ENCODE measurements at places on chromosomes 11 and 22. TPM values are rescaled to one million over a fixed set of nuclear protein-coding genes. Genes with fewer than 3 reads are reported as not detected.

LARGE2 gene
- 17.1 TPM for polyA plus RNA-seq

DNA sequence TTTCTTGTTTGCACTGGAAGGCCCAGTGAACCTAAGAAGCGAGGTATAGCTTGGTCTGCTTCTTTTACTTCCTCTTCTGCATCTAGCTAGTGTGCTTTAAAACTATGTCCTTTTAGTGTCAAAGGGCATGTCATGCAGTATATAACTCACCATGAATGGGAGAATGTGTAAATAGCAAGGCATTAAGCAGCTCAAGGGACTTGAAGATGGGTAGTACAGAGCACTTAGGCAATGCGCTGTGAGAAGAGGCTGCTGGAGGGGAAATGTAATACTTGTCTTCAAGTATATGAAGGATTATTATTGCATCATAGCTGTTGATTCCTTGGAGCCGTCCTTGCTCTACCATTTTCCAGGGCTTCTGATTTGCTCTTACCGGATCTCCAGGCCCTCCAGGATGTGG, 7.6 kb downstream of the MAML2 start:
- no peak for DNase-seq

LUZP2 gene
- 0.78 TPM for polyA plus RNA-seq

DNA sequence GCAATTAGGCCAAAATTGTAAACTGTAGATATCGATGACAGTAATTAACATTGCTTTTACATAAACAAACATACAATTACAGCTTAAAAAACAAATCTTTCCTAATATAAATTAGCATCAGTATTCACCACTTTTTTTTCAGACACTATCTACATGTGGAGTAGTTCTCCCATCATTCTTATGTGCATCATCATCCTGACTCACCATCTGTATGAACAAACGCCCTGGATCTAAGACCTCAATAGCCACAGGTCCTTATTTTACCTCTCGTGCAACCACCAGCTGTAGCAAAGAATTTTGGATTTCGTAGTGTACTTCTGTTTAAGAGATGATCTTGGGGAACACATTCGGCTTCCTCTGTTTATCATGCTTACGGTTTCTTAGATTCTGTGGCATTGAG, 551.9 kb upstream of the KIRREL3 start:
- DNase-seq = no peak

- DNase-seq = no peak
Observed at GRCh38 chr22:44429941-44430587, 68.0 kb downstream of the RTL6 start.

DNA sequence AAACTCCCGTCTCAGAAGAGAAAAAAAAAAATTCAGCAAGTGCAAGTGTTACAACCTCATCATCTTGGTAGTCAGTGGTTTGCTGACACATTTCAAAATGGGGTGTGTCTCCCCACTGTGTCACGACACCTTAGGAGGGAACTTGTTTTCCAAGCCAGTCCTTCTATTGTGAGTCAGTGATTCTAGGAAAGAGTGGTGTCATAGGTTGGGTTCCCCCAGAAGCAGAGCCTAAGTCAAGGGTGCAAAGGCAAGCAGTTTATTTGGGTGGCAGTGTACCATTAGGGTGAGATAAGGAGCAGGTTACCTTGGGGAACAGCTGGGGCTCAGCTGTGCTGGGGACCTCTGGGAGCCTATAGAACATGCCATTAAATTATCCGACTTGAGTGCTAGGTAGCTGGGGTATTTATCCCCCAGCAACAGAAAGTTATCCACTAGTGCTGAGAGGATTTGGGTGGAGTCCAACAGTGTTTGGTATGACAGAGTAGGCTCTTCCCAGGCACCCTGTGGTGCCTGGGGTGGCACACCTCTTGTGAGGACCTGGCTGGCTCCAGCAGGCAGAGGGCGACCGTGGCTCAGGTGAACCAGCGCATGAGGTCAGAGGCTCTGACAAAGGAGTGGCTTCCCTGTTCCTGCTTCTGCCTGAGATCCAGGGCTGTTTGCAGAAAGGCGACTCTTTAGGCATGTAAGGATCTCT, 41.7 kb downstream of the KIAA1671 start:
- DNase-seq = no peak

COPB1 gene
- polyA plus RNA-seq = 171 TPM

DNA sequence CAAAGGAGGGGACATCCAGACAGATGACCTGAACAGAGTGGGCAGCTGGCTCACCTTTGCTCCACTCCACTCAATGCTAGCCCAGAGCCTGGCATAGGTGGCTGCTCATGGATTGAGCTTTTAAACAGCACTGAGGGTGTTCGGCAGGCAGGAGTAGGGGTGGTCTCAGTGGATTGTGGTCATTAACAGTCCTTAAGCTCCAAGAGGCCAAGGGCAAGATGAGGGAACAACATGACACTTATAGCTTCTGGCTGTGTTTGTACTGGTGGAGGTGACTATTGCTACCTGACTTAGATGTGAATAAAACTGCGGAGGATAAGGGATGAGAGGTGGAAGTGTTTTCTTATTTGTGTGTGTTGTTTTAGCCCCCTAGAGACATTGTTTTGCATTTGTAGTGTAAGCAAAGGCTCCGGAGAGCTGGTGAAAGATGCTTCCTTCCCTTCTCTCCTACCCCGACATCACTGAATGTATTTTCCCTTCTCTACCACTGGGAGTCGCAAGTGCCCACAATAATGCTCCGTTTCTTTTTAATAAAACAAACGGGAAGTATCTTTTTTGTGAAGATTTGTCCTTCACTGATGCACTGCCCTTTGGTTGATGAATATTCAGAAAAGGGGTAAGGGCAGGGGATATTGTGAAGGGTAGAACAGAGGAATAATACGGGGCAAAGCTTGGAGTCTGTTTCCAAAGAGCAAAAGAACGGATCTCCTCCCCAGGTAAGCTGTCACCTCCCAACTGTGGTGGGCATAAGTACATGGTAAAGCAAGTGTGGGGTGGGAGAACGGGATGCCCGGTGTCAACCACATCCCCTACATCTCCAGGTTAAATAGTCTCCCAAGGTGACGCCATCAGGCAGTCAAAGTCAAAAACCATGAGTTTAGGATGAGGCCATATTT, 27.5 kb upstream of the MTNR1B start:
- DNase-seq = no peak

EHF gene
- 30.2 TPM for polyA plus RNA-seq

GRCh38 chr11:112694813-112695212, 266.4 kb upstream of the NCAM1 start:
- DNase-seq = no peak

DNA sequence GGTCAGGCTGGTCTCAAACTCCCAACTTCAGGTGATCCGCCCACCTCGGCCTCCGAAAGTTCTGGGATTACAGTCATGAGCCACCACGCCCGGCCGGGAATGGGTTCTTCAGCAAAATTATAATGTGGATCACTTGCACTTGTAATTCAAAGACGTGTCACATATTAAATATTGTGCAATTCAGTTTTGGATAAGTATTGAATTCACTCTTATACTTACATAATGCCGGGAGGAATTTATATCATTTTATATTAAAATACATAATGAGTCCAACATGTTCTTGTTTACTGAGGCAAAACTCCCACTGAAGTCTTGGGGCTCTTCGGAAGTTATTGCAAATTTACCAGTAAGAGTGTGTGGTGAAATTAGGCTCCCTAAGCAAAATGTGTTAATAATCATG, 635.2 kb upstream of the LUZP2 start:
- no peak for DNase-seq

DNA sequence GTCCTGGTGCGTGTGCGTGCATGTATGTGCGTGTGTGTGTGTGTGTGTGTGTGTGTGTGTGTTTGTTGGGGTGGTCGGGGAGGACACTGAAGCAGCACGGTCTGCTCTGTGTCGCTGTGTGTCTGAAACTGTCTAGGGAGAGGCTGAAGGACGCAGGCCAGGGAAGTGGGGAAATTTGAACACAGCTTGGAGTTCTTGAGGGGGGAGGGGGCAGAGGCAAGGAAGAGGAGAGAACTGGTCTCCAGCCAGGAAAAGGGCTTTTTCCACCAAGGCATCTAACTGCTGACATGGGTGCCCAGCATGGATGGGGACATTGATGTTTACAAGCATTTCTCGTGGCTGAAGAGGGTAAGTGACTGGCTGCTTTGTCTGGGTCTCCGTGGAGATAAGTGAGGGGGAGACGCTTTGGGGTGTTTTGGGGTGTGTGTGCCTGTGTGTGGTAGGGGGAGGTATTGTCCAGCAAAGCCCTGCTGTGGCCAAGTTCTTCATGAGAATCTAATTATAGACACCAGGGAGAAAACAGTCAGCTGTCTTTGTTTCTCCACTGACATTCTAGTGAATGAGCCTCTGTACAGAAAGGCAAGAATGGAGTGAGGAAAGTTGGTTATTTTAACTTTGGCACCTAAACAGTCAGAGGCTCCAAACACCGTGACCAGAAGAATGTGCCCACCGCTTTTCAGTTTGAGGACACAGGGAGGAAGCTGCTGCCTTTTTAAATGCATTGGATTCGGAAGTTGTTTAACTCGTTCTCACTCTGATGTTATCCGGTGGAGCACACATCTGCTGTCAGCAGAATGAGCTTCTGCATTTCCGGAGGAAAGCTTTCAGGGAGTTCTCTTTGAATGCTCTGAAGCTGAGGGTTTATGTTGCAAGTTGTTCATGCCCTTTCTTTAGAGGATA, 63.7 kb downstream of the PPFIBP2 start:
- no peak for DNase-seq

DNA sequence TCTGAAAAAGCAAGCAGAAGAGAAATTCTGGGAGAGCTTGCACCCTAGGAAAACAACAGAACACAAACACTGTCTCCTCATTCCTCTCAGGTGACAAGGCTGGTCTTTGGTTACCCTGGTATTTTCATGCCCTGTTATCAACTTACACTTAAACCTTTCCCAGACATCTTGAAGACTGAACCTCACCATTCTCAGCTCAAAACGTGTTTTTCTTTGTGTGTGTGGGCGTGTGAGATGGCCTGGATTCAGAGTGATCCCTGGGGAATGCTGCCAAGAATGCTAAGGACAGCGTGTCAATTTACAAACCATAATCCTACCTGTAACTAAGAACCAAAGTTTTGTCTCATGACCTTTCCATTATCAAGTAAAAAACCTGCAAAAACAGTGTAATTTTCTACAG, 33.3 kb downstream of the ELF5 start:
- no peak for DNase-seq

DNA sequence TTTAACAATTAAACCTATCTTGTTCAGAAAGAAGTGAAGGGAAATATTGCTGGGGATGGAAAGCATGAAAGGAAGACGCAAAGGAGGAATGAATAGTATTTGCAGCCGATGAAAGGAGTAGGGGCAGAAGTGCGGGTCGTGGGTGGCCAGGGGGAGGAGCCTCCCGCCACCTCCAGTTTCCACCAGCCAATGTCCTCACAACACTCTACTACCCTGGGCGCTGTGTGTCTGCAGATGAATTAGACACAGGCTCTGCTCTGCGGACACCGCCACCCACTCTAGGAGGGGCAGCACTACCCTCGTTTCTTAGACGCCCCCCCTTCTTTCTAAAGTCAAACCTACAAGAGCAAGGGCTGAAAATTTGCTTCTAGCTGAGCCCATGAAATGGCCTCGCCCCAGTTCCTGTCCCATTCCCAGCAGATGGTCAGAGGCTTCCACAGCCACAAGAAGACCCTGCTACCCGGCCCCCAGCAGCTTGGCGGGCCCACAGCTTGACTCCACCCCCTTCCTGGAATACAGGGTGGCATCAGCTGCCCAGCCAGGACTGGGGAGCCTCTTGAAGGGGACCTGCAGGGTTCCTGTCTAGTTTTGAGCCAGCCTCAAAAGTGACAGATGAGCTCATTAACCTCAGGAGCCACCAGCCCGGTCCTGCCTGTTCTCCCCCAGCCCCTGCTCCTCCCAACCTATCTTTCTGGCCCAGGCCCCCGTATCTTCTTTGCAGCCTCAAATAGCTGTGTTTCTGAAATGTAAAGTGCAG, 268.1 kb downstream of the BUD13 start:
- no peak for DNase-seq

GRCh38 chr11:88770475-88771079, 295.2 kb downstream of the GRM5 start:
- no peak for DNase-seq

- DNase-seq = no peak
Observed at GRCh38 chr11:40384991-40385390, 1074.5 kb downstream of the LRRC4C start.

DUSP8 gene
- 2.5 TPM for polyA plus RNA-seq

DNA sequence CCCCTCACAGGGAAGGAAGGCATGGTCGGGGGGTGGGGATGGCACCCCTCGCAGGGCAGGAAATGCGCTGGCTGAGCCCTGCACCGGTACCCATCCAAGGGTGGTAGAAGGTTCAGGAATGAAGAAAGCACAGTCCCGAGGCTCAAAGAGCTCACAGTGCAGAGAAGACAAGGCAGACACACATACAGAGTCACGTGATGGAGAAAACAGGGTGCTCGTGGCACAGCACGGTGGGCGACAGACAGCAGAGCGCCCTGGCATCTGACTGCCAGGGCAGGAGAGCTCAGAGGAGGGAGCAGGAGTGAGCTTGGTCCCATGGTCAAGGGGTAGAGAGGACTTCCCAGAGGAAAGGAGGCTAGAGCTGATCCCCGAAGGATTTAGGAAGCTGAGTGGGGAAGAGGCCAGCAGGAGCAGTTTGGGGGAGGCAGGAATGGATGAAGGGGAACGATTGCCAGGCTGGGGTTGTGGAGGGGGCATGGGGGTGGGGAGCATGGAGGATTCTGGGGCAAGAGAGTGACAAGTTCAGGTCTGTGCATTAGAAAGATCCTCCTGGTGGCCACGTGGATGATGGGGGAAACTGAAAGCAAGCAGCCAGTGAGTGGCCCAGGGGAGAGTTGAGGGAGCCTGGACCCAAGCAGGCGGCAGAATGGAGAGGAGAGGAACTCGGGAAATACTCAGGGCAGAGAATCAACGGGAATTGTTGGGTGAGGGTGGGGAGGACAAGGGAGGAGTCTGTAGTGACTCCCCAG, 43.9 kb downstream of the PDE2A start:
- no peak for DNase-seq

DNA sequence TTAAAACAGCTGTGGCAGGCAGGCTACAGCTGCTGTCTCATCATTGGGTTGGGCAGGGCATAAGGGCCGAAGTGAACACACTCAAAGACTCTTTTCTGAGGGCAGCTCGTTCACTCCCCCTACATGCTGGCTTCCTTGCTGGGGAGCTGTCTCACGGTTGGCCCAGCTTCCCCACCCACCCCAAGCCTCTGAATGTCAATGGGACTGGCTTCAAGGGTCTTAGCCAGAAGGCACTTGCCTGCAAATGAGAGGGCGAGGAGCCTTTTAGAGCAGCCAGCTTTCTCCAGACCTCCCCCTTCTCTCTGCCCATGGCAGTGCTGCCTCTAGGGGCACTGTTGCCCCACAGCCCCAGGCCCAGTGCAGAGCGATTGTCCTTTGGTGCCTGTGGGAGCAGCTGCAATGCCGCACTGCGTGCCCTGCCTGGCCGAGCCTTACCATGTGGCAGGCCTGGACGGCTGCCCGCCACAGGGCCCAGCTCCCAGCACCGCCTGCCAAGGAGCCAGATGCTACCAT, 94.7 kb upstream of the RASSF10 start:
- DNase-seq = peak; percentile 32

- no peak for DNase-seq
Observed at GRCh38 chr11:47267876-47268275, 2.1 kb upstream of the MADD start.

GRCh38 chr11:67303835-67304411, 593 bp downstream of the SSH3 start:
- DNase-seq = no peak

All from right renal cortex interstitium (tissue), 3 donors.